Stimulated activated CD4-positive, alpha-beta T cell treated with anti-CD3 and anti-CD28 coated beads, Interleukin-1b, Interleukin-23, amount 100 ng/mL, for 24 hours (primary cell): ENCODE measurements at places on chromosomes 4 and X.
A peak's percentile ranks its signal among the peaks of the same experiment; 100 is the strongest.

DNA sequence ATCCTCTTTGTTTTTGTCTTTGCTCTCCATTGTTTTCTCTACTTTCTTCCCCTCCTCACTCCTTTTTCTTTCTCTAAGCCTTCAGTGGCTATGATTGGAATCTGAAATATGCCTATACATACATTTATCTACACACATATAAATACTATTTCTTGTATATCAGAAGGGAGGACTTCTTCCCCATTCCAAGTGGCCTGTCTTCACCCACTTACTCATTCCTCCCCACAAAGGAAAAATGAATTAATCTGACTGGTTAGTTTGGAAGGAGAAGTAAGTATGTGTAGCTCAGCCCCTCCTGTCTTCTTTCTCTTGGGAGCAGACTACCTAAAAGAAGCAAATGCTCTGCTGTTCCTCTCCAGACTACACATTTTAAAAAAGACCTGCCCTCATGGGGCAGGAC lies 17.7 kb downstream of the GUCY2F start:
- DNase-seq, result no peak

GRCh38 chr4:185196437-185196836 lies 7.4 kb downstream of the CFAP97 start:
- no peak for DNase-seq

DNA sequence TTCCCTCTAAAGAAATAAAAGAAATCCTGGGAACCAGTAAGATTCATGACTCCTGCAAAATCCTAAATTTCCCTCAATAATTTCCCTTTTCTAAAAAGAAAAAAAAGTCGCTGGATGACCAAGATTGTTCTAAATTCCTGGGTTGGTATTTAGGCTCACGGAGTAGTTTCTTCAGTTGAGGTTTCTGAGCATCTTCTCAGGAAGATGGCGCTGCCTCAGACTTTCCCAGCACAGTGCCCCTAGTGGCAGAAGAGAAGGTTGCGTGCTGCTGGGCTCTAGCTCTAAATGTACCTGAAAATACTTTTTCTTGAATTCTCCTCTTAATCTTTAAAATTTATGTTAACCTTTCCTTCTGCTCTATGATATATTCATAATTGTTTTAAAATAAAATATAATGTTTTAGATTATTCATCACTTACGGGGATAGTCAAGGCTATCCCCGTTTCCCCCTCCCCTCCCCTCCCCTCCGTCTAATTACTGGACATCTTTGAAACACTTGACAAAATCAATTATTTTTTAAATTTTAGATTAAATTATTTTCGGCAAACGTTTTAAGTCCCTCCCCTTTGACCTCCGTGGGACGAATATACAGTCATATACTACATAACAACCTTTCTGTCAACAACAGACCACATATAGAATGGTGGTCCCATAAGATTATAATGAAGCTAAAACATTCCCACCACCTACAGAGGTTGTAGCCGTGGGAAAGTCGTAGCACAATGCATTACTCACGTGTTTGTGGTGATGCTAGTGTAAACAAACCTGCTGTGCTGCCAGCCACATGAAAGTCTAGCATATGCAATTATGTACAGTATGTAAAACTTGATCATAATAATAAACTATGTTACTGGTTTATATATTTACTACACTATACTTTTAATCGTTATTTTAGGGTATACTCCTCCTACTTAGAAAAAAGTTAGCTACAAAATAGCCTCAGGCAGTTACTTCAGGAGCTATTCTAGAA lies 41.0 kb upstream of the GATB start:
- peak; percentile 43 for DNase-seq

GRCh38 chrX:2474280-2474962 lies 26.4 kb downstream of the DHRSX start:
- no peak for DNase-seq

DNA sequence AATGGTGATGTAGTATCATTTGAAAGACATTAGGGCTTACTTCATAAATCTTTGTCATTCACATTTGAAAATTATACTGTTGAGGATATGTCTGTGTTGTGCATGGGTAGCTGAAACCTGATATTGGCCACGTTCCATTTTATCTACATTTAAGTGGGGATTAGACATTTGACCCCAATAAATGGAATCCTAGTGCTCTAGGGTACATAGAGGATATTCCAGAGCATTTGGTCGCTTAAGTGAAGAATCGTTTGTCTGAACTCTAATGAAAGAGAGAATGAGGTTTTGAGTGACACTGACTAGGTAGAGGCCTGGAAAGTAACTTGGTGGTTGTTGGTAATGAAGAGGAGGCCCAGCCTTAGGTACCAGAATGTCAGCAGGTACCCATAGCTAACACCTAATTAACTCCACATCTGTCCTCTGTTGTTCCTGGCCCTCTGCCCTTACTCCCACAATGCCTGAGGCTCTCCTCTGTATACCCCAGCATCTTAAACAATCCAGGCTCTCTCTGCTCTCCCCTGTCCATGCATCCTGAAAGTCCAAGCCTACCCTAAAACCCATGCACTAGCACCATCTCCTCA lies 299.5 kb upstream of the KLF3 start:
- no peak for DNase-seq

DNA sequence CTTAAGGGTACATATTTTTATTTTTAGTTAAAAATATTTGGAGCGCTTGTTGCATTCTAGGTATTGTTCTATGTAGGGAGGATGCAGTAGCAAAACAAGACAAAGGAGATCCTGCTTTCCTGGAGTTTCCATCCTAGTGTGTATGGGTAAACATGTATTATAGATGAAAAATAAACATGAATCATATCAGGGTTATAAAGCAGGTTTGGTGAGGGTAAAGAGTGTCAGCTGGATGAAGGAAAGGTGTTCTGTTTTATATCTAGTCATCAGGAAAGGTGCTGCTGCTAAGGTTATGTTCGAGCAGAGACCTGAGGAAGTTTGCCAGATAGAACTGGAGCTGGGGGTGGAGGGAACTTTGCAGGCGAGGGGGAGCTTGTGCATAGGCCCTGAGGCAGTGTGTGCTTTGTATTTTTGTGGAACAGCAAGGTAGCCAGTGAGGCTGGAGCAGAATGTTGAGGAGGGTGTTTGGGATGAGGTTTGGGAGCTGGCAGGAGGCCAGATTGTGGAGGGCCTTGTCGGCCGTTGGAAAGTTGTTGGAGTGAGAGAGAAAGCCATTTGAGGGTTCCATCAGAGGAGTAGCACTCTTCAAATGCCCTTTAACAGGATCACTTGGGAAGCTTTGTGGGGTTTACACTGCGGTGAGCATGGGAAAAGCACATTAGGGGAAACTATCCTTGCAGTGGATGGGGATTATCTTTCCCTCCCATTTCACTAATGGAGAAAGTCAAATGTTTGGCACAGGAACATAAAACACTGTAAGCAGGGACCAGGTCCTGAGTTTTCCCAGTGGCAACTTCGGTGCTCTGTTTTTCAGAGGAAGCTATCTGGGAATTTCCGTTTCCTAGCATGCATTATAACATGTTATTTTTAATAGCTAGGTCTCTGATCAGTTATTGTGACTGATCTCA lies 35.9 kb downstream of the AFF1 start:
- DNase-seq, result no peak

GRCh38 chrX:57104406-57104805 lies 16.9 kb downstream of the SPIN2B start:
- DNase-seq, result no peak

- DNase-seq, result no peak
Observed at GRCh38 chr4:72886602-72887001, 182.9 kb downstream of the COX18 start.

DNA sequence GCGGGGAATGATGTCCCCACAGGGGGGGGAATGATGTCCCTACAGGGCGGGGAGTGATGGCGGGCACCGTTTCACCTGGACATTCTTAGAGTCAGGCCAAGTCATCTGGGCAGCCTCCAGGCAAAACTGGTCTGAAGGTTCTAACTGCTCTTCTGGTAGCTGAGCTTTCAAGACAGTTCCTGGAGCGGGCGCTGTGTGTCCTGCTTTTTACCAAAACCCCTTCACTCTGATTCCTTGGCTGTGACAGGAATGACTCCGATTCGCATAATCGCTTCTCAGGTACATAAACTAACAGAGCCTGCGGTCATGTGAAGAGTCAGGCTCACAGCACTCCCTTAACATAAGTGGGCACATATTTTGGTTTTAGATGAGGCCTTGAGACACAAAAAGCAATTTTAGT lies 836.0 kb downstream of the TRIML1 start:
- DNase-seq, result no peak

- no peak for DNase-seq
Observed at GRCh38 chr4:140906993-140907962, 151.1 kb upstream of the TBC1D9 start.

DNA sequence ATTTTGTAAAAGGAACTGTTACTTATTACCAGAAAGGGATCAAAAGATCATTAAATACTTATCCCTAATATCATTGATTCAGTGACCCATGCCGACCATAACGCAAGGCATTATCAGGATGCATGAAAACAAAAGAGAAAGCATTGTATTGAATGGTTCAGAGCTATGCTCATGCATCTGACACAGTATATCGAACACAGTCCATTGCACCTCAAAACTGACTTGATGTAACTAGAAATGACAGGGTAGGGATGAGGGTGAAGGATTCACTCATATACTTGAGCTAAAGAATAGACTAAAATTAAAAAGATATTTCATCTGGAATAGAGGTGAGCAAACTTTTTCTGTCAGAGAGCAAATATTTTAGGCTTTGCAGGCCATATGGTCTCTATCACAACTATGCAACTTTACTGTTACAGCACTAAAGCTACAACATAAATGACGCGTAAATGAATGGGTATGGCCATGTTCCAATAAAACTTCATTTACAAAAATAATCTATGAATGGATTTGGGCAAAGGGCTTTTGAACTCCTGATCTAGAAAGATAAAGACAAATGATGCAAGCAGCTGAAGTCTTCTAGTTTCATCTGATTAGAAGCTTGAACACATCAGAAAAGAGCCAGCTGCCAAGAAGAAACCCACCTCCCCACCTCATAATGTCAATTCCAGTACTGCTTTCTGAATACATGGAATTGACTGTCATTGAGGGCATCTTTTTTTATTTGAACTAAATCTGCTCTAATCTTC lies 12.9 kb upstream of the SPP1 start:
- DNase-seq, result no peak

- DNase-seq, result no peak
Observed at GRCh38 chr4:177119691-177120090, 190.0 kb upstream of the NEIL3 start.

DNA sequence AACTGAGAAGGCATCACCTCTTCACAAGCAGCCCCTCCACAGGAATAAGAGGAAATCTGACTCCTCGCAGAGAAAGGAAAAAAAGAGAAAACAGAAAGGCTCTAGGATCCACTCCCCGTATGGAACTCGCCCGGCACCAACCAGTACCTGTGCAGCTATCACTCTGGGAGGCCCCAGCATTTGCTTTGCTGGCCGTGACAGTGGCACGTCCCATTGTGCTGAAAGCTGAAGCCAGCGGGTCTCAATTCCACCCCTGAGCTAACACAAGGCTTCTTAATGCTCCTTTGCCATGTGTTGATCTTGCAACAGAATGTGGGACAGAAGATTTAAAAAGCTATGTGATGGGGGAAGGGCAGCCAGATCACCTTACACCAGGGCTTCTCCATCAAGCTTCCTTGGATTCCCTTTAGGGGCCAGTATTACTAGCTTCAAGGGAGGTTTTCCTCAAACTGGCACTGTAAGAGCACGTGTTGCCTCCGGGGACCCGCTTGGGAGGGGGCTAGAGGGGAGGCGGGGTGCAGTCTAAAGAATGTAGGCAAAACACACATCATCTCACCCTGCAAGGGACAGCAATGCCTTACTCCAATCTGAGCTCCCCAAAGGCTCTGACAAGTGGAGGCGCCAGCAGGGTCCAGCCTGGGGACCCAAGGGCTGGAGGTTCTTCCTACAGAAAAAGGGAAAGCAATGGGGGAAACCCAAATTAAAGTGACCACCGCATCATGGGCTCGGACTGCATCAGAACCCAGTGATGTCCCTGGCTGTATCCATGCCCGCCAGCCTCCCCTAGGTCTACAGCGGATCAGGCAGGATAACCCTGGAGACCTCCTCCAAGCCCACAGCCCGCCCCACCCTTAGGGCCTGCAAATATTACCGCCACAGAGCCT lies 1.2 kb downstream of the USP46 start:
- no peak for DNase-seq
